Brain pericyte (primary cell): ENCODE measurements at places on chromosomes 3 and 15.

GRCh38 chr3:178967177-178967532 is 104.5 kb downstream of the ZMAT3 start:
- DNase-seq = no peak

GRCh38 chr3:106114220-106114619 is 245.4 kb upstream of the CBLB start:
- DNase-seq = no peak

DNA sequence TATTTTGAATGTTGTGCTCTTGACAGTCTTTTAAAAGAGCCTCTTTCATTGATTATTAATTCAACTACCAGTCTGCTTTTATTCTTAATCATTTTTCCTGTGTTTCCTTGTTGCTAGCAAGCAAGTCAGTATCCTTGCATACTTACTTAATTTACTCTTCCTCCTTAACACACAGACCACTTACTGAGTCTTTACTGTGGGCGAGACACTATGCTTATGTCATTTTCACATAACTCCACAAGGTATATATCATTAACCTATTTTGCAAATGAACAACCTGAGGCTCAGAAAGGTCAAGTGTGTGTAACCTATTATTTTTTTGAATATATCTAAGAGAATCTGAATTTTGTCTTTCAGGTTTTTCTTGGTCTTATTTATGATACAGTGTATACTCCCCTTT is 130.9 kb downstream of the WDR76 start:
- DNase-seq = no peak

GRCh38 chr15:90004671-90005070 is 3.5 kb downstream of the ZNF710 start:
- no peak for DNase-seq

GRCh38 chr3:1117843-1118473 is 25.1 kb downstream of the CNTN6 start:
- peak; percentile 13 for DNase-seq

GRCh38 chr15:39682366-39682765 is 100.3 kb downstream of the FSIP1 start:
- no peak for DNase-seq

- DNase-seq = no peak
These were observed 51.1 kb upstream of the MAP4 start for GRCh38 chr3:48067271-48067670.

DNA sequence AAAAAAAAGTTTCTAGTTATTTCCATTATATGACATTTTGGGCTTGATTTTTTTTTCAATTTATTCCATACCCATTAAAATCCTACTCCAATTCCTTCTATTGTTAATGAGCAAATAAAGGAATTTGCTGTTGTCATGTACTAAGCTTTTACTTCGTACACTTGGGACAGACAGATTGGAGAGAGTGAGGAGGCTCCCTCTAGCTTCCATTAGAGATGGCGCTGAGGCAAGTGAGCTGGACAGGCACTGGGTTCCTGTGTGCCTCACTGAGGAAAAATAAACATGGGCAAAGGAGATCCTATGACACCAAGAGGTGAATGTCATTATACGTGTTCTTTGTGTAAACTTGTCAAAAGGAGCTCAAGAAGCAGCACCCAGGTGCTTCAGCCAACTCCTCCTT is 441.1 kb upstream of the MDFIC2 start:
- no peak for DNase-seq

GRCh38 chr15:39587096-39587721 is 6.3 kb downstream of the THBS1 start:
- no peak for DNase-seq

- DNase-seq = no peak
These were observed 203.5 kb downstream of the MECOM start for GRCh38 chr3:169460035-169460434.

DNA sequence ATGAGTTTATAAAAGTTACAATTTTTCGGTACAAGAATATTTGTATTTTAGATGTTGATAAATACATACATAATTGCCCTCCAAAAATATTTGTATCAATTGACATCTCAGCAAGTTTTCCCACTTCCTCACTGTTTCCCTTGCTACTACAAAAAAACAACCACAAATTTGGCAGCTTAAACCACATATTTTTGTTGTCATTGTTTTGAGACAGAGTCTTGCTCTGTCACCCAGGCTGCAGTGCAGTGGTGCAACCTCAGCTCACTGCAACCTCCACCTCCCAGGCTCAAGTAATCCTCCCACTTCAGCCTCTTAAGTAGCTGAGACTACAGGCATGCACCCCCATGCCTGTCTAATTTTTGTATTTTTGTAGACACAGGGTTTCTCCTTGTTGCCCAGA is 162.8 kb upstream of the RARB start:
- DNase-seq = no peak

DNA sequence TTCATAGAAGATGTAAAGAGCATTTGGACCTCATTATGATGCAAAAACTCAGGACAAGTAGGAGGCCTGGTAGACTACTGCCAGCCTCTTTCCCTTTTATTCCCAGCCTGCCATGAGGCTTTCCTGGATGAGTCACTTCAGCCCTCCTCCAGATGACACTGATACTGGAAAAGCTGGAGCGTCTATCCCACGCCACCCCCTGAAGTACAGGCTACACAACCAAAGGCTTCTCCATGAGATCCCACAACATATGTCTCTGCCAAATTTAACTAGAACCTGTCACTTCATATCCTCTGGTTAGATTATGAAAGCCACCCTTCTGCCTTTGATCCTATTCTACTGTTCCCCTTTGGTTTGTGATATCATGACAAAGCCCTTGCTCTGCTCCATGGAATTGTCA is 56.1 kb upstream of the CPNE4 start:
- no peak for DNase-seq
